ENCODE measurements at places on chromosomes 3 and 15.

DNA sequence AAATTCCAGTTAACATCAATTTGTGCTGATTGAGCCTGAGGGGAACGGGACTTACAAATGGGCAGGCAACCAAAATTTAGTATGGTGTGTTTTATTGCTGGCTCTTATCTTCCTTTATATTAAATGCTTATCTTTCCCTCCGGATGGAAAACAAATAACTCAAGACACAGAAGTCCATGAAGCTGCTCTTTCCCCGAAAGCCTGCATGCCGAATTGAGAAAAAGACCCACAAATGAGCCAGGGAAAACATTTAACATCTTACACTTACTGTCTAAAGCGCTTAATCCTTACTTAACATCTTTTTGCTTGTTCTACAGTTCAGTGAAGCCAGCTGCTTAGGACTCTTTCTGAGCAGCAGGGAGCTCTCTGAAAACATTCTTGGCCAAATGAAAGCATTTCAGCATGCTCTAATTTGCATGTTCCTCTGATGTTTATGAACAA lies 49.5 kb downstream of the HEG1 start:
- no peak for DNase-seq

DNA sequence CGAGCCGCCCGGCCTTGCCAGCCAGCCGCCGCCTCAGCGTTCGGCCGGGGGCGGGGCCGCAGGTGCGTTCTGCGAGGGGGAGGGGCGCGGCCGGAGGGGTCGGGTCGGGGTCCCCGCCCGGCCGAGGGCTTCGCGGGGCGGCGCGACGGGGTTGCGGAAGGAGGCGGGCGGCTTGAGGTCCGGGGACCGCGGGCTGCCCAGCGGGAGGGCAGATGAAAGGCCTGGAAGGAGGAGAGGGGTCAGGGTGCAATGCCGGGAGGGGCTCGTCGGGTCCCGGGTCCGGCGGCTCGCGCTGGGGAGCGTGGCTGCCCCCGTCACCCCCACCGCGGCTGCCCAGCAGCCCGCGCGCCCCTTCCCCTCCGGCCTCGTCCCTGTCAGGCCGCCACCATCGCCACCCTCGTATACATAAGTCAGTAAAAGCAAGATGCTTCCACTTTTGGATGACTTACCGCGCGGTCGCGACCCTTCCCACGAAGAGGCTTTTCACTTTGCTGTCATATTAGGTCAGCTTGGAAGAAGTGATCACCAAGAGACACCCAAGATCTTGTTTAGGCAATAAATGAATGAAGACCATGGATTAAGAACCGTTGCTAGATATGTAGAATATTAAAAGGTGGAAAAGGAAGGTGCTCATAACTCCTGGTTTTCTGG lies 620 bp upstream of the ANP32A start:
- DNase-seq, result peak; percentile 20

DNA sequence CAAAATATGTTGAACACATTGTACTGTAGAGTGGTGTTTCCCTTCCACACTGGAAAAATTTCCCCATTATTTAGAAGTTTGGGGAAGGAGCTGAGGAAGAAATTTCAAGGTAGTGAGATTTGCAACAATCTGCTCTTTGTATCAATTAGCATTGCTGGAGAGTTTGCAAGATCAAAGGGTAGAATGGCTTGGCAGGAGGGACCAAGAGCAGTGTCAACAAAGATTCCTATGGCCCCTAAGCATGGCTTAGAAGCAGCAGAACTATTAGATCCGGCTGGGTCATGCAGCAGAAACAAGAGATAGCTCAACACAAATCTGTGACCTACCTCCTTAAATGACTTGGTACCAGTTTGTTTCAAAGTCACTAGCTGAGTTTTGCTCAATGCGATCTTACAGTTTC lies 175.0 kb downstream of the C3orf38 start:
- no peak for DNase-seq

DNA sequence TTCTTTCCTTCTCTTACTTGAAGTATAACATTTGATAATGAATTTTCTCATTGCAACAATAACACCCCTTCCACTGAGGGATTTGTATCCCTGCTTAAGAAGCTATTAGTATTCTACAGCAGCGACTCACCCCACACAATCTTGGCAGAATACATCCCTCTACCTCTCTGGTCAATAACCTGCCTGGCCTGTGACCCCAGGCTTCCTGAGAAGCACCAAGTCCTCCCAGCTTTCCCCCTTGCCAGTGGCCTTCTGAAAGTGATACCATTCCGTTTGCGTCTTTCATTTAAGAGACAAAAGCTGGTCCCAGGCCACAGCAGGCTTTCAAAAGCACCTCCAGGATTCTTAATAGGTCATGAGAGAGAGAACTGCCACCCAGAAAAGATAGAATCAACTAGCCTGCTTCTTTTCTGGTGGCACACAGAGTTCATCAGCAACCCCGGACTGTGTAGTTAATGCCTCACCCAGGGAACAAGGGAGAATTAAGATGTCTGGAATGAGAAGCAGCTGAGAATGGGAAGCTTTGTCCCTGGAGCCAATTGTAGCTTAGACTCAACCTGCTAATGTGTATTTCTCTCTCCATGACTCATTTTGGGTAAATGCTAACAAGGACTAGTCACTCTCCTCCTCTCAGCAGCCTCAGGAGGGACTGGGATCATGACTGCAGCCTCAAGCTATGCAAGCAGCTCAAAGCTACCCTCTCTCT lies 101.0 kb upstream of the CPNE4 start:
- no peak for DNase-seq

DNA sequence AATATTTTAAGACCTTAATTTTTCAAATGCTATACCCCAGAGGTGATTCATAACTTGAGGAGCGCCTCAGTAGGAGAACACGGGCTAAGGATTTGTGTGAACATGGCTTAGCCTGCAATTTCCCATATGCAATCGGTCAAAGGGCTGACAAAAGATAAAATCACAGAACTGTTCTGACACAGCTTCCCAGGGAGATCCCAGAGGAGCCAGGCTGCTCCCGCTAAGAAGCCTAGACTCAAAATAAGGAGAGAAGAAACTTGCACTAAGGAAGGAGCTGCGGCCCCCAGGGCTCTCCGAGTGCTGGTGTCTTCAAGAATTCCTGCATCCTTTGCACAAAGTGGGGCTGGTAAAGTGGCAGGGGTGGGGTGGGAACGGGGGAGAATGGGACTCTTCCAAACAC lies 106.3 kb upstream of the DLG1 start:
- no peak for DNase-seq

- DNase-seq, result no peak
These were observed 40.7 kb upstream of the LMCD1 start for GRCh38 chr3:8460815-8461456.

DNA sequence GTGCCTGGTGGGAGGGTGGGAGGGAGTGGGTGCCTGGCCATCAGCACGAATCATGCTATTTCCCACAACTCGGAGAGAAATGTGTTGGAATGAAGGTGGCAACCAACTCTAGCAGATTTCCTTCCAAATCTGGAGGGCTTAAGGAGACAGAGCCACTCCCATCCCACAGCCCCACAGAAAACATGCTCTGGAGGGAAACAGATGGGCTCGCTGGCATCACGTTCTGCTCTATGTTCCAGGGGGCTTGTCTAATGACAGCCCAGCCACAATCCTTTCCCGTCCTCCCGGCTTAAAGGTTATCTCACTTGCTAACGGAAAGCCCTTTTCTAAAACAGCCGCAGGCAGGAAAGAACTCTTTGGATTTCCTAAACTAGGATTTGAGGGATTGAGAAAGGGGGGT lies 65.3 kb downstream of the ADAMTS17 start:
- no peak for DNase-seq

- DNase-seq, result peak; percentile 76
These were observed 483 bp downstream of the VPS13C start for GRCh38 chr15:62059816-62060112.

DNA sequence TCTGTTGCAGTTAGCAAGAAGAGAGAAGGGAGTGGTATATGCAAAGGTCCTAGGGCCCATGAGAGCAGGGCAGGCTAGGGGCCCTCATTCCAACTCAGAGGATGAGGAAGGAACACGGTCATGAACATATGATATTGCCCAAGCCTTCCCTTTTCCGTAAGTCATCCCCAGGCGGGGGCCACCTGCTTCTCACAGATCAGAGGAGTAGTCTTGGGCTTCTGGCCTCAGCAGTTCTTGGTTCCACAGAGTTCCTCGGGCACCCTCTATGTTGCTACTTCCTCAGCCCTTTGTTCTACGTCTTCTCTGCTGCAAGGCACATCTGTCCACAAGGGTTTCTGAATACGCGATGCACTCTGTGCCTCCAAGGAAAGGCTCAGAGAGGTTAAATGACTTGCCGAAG lies 25.3 kb downstream of the EPHB3 start:
- no peak for DNase-seq

DNA sequence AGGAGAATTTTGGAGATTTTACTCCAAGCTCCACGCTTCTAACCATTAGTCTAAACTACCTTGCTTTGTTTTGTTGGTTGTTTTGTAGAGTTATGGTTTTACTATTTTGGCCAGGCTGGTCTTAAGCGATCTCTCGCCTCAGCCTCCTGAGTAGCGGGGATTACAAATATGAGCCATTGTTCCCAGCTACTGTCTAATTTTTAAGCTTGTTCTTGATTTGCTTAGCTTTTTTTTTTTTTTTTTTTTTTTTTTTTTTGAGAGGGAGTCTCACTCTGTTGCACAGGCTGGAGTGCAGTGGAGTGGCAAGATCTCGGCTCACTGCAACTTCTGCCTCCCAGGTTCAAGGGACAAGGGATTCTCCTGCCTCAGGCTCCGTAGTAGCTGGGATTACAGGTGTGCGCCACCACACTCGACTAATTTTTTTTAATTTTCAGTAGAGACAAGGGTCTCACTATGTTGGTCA lies 28.5 kb downstream of the EFCAB12 start:
- DNase-seq, result no peak

DNA sequence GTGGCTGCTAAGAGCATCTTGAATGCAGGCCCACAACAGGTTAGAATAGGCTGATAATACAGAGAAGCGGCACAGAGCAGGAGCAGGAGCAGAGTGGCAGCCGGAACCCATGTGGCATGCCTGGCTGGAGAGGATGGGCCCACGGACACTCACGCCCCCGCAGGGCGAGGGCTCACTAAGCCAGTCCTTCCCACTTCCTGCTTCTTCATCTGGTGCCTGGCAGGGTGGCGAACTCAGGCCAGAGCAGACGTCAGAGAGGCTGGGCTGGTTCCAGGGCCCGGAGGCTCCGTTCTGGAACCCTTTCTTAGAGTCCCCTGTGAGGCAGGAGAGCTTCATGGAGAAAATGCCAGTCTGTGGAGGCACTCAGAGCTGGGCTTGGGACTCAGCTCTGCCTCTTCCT lies 195.1 kb downstream of the NTRK3 start:
- no peak for DNase-seq

DNA sequence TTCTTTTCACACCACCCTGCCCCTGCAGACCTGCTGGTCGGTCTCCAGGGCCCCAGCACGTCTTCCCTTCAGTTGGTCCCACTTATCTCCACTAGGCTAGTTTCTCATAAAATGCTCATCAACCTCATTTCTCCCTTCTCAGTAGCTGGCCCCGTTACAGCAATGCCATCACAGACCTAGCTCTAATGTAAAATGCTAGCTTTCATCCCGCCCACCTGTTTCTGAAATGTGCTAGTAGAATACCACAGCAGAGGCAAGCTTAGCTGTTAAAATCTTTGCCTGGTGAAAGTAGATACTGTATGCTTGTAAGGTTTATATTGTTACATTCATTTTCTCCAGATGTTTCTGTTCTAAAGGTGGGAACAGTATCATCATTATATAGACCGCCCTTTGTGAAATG lies 13.1 kb downstream of the MKRN2OS start:
- no peak for DNase-seq

DNA sequence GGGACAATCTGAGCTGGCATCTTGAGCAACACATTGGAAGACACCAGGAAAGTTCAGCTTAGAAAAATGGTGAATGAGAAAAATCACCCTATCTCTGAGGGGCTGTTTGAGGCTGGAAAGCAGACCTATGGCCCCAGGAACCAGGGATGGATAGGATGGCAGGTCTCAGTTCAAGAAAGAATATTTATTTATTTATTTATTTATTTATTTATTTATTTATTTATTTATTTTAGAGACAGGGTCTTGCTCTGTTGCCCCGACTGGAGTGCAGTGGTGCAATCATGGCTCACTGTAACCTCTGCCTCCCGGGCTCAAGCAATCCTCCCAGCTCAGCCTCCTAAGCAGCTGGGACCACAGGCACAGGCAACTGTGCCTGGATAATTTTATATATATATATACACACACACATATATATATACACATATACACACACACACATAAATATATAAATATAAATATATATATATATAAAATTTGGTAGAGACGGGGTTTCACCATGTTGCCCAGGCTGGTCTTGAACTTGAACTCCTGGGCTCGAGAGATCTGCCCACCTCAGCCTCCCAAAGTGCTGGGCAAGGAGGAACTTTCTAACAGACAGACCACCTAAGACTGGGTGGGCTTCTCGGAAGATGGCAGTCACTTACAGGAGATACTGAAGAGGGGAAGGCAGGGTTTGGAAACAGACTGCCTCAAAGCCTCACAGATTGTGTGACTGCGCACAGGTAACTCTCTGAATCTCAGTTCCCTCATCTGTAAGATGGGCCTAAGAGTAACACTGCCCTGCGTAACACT lies 29.7 kb downstream of the CCDC13 start:
- DNase-seq, result no peak

DNA sequence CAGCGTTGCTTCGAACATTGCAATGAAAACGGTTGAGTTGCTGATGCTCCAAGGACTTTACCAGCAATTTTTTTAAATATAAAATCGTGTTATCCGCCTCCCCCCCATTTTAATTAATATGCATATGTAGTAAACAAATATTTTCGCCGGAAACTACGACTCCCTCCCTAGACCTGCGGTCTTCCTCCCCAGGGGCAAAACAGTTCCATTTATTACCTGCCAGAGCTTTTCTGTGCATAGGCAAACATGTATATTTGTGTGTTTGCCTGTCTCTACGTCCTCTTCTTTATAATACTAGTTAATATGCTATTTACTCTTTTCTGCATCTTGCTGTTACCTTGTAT lies 593 bp upstream of the RSL24D1 start:
- DNase-seq, result no peak

GRCh38 chr3:97871801-97872524 lies 50.2 kb downstream of the CRYBG3 start:
- DNase-seq, result no peak

DNA sequence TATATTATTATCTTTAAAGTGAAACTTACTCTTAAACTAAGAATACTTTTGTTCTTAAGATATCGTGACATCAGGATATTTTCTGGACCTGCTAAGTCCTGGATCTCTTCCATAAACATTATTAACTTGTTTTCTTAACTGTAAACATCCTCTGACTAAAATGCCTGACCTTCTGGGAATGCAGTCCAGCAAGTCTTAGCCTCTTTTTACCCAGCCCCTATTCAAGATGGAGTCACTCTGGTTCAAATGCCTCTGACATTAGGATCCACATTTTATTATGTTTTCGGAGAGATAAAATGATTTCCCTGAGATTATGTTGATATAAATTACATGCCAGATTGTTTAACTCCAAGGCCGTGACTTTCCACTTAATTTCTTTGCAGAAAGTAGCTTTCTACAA lies 37.6 kb downstream of the OSTN start:
- DNase-seq, result no peak

DNA sequence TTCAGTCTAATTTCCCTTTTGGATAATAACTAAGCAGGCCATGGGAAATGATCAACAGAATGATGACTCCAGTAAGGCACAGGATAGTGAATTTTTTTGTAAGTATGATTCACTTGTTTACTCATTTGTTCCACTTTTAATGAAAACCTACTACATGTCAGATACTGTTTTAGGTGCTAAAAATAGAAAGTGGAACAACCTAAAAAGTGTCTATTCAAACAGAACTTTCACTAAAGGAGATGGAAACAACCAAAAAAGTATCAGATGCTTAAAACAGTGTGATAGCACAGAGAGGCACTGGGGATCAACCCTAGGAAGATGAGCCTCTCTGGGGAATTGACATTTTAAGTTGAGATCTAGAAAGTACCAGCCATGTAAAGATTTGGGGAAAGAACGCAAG lies 11.1 kb downstream of the RYK start:
- DNase-seq, result no peak

Measured in CD4-positive, alpha-beta T cell treated with Interleukin-15 for 1 hour (primary cell).